NCI-H82 (cell line): ENCODE measurements at places on chromosomes 12 and 14.

GRCh38 chr14:95328729-95329503, 9.2 kb upstream of the CLMN start:
- DNase-seq = peak; percentile 68

- DNase-seq = no peak
Observed at GRCh38 chr12:96103067-96103644, 67.8 kb upstream of the LTA4H start.

DNA sequence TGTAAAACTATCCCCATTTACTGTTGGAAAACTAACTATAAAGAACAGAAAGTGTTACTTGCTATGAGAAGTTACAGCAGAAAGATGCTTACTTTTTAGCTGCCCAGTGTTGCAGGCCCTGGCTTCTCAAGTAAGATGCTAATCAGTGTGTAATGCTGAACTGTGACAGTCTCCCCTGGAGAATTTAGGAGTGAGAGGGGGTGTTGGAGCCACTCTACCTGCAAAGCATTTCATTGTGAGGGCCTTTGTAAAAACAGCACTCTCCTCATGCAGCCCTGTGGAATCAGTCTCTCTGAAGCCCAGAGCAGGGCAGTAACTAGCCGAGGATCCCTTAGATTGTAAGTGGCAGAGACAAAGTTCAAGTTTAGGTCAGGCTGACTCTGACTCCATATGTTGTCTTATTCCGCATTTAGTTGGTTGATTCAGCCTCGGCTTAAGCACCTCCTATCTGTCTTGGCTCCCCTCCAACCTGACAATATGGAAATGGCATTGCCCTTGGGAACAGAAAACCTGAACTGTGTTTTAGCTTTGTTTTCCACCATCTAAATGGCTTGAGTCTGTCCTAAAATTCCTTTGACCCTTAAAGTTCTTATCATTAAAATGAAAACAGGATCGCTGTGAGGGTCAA, 141.3 kb downstream of the PRKCH start:
- DNase-seq = peak; percentile 88

- no peak for DNase-seq
Observed at GRCh38 chr12:83769151-83769550, 1082.4 kb downstream of the TMTC2 start.

DNA sequence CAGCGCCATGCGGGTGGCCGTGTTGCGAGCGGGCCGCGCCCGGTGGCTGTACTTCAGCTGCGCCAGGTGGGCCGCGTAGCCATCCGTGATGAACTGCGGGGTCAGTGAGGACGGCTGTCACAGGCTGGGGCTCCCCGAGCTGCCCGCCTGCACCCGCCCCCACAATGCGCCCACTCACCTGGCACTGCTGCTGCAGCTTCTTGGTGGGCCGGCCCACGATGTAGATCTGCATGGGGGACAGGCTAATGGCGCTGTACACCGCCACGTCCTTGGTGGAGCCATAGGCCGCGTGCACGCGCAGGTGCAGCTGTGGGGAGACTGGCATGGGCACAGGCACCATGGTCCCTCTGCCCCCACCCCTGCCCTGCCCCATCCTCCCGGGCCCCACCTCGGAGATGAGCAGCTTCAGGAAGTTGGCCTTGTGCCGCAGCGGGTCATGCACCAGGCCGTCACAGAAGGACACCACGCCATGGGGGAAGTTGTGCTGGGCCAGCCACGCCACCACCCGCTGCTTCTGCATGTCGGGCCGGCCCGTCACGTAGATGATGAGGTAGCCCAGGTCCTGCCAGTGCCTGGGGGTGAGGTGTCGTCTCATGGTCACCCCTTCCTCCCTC, 5.9 kb downstream of the ARL6IP4 start:
- DNase-seq = no peak

- DNase-seq = peak; percentile 73
Observed at GRCh38 chr12:29743801-29744200, 39.9 kb downstream of the TMTC1 start.

DNA sequence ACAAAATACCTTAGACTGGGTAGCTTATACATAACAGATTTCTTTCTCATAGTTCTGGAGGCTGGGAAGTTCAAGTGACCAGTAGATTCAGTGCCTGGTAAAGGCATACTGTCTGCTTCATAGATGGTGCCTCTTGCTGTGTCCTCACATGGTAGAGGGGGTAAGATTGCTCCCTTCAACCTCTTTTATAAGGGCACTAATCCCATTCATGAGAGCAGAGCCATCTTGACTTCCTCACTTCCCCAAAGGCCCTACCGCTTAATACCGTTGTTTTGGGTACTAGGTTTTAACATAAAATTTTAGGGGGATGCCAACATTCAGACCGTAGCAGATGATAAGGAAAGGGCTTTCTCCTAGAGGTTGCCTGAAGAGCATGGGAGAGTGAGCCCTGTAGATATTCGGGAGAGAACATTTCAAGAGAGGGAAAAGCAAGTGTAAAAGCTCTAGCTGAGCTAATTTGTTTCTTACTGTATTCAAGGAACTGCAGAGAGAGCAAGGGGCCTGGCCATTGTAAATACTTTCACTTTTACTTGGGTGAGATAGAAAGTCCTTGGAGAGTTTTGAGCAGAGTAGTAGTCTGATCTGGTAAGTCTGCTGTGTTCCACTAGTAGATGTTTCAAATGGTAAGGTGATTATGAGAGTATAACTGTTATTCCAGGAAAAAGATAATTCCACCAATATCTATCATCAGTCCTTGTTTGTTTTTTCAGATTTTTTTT, 27.3 kb downstream of the FRS2 start:
- DNase-seq = no peak

DNA sequence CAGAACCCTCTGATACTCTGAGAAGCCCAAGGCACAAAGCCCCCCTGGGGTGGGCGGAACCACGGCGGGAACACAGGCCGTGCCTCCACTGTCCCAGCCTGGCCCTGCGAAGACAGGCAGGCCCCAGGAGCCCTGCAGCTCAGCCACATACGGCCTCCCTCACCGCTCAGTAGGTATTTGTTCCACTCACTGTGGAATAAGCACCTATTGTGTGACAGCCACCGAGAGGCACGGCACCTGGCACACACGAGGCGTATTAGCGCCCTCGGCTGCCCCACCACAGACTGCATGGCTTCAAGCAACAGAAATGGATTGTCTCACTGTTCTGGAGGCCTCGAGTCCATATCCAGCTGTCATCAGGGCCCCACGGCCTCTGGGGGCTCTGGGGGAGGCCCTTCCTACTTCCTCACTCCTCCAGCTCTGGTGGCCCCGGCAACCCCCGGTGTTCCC, 66.3 kb downstream of the NCOR2 start:
- DNase-seq = no peak

GRCh38 chr12:6465467-6466183, 4.9 kb downstream of the VAMP1 start:
- DNase-seq = peak; percentile 86

- DNase-seq = no peak
Observed at GRCh38 chr12:6639151-6639801, 3.5 kb upstream of the LPAR5 start.

GRCh38 chr12:6759741-6760140, 6.4 kb upstream of the PTMS start:
- DNase-seq = peak; percentile 91

DNA sequence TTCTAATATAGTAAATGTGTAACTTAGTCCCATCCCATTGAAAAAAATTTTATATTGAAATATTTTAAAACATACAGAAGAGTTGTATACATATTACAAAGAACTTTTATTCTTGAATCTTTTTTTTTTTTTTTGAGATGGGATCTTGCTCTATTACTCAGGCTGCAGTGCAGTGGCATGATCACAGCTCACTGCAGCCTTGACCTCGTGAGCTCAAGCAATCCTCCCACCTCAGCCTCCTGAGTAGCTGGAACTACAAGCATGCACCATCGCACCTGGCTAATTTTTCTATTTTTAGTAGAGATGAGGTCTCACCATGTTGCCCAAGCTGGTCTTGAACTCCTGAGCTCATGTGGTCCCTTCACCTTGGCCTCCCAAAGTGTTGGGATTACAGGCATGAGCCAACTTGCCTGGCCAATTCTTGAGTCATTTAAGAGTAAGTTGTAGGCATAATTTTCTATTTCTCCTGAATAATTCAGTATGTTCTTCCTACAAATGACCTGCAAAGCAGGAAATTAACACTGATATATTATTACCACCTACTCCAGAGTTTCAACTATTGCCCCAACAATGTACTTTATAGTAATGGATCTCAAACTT, 153.0 kb upstream of the BMP4 start:
- no peak for DNase-seq

GRCh38 chr14:26123459-26123858, 474.4 kb downstream of the NOVA1 start:
- no peak for DNase-seq

- DNase-seq = no peak
Observed at GRCh38 chr12:113512568-113512967, 40.9 kb upstream of the LHX5 start.

DNA sequence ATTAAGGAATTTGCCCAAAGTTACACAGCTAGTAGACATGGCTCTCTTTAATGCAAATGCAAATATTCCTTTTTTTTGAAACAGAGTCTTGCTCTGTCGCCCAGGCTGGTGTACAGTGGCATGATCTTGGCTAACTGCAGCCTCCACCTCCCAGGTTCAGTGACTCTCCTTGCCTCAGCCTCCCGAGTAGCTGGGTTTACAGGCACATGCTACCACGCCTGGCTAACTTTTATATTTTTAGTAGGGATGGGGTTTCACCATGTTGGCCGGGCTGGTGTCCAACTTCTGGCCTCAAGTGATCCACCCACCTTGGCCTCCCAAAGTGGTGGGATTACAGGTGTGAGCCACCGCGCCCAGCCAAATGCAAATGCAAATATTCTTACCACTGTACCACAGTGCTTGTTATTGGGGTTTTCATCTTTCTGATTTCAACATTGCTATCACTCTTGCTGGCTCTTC, 24.5 kb upstream of the HIGD1C start:
- no peak for DNase-seq

DNA sequence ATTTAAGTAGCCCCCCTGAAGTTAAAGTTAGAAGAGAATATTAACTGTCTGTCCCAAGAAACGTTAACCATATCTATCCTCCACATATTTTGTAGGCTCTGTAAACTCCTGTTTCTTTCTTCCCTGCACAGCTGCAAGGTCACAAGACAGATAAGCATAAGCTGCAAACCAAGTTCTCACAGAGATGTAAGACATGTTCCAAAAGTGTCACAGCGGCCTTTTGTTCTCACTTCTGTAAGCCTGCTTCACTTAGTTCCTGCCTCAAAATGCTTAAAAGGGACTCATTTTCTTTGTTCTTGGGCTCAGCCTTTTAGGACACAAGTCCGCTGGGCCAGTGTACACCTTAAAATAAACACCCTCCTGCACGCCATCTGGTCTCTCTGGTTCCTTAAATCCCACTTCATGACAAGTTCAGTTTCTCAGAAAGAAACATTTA, 3.2 kb downstream of the RNASE1 start:
- no peak for DNase-seq
